Stimulated activated memory B cell treated with anti-CD40 and anti-IgM and Interleukin-4, amounts not matched to agents 10 μg/mL and 1 μg/mL and 100 μg/mL, for 72 hours (primary cell): ENCODE measurements at places on chromosomes 2 and 18.

- ATAC-seq, result peak; percentile 43
Measured at GRCh38 chr2:196961889-196962288, 35.4 kb upstream of the PGAP1 start.

GRCh38 chr2:195489101-195489500 lies 167.9 kb upstream of the SLC39A10 start:
- no peak for ATAC-seq

- no peak for ATAC-seq
Measured at GRCh38 chr2:74856004-74856578, 22.2 kb downstream of the HK2 start.

DNA sequence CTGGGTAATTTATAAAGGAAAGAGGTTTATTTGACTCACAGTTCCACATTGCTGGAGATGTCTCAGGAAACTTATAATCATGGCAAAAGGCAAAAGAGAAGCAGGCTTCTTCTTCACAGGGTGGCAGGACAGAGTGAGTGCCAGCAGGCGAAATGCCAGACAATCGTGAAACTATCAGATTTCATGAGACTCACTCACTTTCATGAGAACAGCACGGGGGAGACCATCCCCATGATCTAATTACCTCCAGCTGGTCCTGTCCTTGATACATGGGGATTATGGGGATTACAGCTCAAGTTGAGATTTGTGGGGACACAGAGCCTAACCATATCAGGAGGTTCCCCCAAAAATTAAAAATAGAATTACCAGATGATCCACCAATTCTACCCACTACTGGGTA lies 675.5 kb upstream of the SLC8A1 start:
- no peak for ATAC-seq

GRCh38 chr2:166148500-166149400 lies 20.9 kb upstream of the SCN1A start:
- peak; percentile 22 for ATAC-seq

DNA sequence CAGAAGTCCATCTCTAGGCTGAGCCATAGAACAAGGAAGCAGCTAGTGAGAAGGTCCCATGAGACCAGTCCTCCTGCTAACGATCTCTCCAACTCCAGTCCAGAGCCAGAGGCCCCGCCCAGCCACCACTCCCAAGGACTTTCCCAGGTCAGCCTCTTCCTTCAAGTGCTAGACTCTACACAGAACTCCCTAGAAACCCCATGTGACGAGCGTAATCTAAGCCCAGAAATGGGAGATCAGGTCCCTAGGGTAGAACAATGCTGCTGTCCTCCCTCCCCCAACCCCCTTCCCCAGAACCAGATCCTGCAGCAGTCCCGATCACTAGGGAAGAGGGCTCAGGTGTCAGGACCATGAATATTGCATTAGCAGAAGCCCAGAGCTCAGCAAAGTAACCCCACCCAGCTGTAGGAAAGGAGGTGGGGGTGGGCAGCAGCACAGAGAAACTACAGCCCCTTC lies 6.9 kb downstream of the DCTN1 start:
- ATAC-seq, result no peak

DNA sequence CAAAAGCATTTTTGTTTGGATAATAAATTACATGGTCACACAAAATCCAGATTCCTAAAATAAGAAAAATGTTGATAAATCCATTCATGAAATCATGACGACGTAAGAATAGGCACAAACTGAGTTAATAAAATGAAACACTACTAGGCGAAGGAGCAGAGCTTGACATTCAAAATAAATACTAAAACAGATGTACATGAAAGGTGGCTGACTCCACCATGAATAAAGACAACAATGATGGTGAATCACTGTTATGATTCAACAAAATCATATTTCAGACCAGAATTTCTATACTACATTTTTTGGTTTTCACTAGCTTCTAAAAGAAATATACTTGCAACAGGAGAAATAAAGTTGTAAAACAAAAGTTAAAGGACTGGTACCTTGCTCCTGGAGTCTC lies 122.0 kb upstream of the RNU4ATAC start:
- no peak for ATAC-seq

DNA sequence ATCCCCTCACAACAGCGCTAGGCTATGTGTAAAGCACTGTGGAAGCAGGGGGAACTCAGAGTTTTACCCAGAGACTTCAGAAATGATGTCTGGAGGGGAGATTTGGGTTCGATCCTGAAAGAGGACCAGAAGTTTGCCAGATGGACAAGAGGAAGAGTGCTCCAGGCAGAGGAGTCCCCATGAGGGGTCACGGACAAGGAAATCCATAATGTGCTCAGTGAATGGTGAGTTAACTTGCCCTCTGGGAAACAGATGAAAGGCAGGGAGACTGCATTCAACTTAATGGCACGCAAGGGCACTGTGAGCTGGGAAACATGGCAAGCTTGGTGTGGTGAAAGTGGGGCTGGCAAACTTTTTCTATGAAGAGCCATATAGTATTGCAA lies 6.0 kb upstream of the ASAP2 start:
- no peak for ATAC-seq

GRCh38 chr2:52395912-52396311 lies 1364.0 kb upstream of the NRXN1 start:
- no peak for ATAC-seq

- no peak for ATAC-seq
Measured at GRCh38 chr2:40740419-40740818, 288.5 kb upstream of the SLC8A1 start.

- no peak for ATAC-seq
Measured at GRCh38 chr2:75595541-75596395, 35.0 kb upstream of the EVA1A start.

- ATAC-seq, result no peak
Measured at GRCh38 chr2:219174146-219174545, 2.6 kb downstream of the CNPPD1 start.

GRCh38 chr18:50397023-50397422 lies 22.2 kb downstream of the SKA1 start:
- no peak for ATAC-seq

DNA sequence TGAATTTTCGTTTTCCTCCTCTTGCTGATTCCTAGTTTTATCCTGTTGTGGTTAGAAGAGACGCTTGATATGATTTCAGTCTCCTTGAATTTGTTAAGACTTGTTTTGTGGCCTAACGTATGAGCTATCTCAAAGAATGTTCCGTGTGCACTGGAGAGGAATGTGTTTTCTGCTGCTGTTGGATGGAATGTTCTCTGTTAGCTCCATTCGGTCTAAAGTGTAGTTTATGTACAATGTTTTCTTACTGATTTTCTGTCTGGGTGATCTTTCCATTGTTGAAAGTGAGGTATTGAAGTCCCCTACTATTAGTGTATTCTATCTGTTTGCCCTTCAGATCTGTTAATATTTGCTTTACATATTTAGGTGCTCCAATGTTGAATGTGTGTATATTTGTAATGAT lies 25.9 kb downstream of the COLEC11 start:
- no peak for ATAC-seq

- no peak for ATAC-seq
Measured at GRCh38 chr18:50154420-50154819, 40.5 kb downstream of the MYO5B start.

DNA sequence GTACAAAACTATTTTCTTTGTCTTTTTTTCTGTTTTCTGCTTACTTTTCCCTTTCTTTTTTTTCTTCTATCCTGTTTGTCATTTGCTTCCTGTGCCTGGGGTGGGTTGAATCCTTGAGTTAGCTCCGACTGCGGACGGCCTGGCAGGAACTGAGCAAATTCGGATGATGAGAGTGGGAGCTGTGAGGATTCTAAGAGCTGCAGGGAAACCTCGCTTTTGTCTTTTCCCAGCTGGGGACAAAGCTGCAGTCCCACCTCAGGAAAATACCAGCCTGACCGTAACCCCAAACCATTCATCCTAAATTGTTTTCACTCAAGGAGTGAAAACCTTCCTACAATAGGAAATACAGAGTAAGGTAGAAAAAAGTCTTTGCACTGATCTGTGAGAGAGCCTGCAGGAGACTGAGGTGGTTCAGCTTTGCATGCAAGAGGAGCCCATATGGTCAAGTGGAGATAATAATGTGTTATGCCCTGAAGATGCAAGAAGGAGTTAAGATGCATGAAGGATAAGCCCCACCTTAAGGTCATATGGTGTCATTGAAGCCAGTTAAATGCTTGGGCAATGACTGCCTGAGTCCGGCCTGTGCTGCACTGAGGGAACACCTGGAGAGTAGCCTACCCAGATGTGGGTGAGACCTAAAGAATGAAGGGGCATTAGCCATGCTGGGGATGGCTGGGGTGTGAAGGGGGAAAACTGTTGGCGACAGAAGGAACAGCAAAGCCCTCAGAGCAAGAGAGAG lies 31.7 kb upstream of the ARL4C start:
- no peak for ATAC-seq

GRCh38 chr2:52396836-52397235 lies 1364.9 kb upstream of the NRXN1 start:
- no peak for ATAC-seq

DNA sequence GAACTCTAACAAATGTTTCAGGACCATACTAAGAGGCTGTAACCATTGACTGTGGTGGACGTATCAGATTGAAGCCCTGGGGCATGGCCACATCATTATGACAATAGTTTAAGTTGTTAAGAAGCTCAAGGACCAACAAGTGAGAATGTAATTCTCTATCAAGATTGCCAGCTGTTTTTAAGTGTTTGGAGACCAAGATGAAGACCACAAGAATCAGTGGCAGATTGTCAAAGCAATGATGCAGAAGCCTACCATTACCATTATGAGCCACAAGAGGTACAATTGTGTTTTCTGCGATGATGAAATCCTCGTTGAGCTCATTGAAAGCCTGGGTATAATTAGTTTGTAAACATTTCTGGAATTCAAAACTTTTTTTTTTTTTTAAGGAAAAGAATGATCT lies 261.1 kb upstream of the ZEB2 start:
- ATAC-seq, result no peak

- no peak for ATAC-seq
Measured at GRCh38 chr2:171180229-171180930, 19.7 kb upstream of the TLK1 start.

DNA sequence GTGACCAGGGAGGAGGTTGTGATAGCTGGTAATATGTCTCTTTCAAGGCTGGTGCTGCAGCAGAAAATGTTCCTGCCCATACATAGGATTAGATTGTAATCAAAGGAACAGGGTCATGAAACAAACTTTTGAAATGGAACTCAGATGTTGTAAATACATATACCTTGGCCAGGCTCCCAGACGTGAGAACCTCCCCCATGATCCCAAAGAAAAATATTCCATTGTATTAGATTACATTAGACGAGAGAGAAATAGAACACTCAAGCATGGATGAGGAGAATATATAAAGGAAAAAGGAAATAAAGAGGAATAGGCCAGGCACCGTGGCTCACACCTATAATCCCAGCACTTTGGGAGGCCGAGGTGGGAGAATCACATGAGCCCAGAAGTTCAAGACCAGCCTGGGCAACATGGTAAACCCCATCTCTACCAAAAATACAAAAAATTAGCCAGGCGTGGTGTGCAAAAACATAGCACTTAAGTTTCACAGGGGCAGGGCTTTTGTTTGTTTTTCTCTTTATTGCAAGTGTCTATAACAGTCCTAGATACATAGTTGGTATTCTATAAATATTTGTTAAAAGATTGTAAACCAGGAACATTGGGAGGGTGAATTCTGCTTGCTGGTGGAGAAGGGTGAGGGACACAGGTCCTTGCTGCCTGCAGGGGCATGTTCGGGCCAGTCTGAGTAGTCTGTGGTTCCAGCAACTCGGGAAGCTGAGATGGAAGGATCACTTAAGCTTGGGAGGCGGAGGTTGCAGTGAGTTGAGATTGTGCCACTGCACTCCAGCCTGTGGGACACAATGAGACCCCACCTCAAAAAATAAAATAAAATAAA lies 52.8 kb downstream of the RPL37A start:
- no peak for ATAC-seq

DNA sequence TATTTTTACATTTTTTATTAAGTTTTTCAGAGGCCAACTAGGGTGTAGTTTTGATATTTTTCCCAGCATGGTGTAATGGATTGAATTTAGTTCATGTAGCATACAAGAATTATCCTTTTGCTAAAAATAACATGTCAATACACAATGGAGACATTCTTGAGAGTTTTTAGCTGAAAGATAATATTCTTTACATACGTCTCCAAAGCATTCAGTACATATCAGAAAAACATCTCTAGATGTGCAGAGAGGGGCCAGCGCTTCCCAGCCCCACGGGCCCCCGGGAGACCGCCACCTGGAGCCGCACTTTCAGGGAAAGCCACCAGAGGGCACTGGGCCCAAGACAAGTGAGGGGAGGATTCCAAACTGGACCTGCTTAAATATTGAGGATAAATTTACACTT lies 499.4 kb downstream of the GALR1 start:
- ATAC-seq, result no peak

GRCh38 chr2:217552081-217552480 lies 450.7 kb downstream of the TNS1 start:
- no peak for ATAC-seq

- no peak for ATAC-seq
Measured at GRCh38 chr2:223759569-223760430, 77.6 kb downstream of the AP1S3 start.

- no peak for ATAC-seq
Measured at GRCh38 chr2:43006834-43007543, 214.6 kb upstream of the HAAO start.

DNA sequence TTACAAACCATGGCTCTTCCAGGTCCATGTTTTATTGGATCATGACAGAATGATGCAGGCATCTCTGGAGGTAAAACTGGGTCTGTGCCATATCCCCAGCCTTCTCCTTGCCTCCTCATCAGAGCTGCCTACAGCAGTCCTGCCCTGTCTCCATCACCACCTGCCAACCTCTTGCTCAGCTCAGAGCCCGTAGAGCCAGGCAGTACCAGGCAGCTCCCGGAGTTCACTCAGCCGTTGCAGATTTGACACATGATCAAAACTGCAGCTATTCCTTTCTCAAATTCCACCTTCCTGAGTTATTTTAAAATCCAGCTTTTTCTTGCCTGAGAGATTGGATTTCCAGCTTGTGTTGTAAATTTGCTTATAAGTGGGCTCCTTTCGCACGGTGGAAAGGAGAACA lies 218.2 kb upstream of the CELF4 start:
- ATAC-seq, result peak; percentile 64

GRCh38 chr18:48061781-48062570 lies 131.5 kb upstream of the SMAD2 start:
- no peak for ATAC-seq

DNA sequence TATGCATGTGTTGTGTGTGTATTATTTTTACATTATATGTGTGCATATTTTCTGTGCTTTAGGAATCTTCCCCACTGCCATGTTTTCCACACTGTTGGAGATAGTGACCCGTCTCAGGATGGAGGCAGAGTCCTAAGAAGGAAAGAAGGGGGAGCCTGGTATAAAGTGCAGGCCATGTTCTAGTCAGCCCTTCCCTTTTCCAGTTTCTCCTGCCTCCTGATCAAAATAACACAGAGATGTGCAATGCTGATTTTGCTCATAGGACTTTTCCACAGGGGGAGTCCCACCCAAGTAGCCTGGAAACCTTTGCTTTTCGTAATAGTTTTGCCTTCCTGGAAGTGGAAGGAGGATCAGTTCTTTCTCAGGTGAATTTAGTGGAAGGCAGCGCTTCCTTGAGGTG lies 72.8 kb upstream of the FAM237A start:
- no peak for ATAC-seq

- ATAC-seq, result no peak
Measured at GRCh38 chr2:180360283-180360618, 353.2 kb upstream of the CWC22 start.

- ATAC-seq, result no peak
Measured at GRCh38 chr2:236600892-236601291, 31.3 kb downstream of the ACKR3 start.
